GM12878 (cell line): ENCODE measurements at places on chromosomes 4 and X.

DNA sequence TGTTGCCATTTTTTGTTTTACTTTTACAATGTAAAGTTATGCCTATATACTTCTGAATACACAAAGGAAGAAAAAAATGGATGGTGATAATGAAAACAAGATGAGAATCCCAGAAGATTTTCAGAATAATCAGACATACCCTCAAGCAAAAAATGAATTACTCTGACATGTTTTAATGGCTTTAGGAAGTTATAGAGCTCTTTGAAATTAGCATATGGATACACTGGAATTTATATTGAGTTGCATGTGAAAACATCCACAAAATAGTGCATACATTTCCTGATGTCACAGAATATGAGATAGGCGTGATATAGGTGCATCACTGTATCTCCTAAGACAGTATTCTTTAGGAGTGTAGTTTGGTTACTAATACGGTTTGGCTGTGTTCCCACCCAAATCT lies 351.3 kb downstream of the SLC7A11 start:
- no peak for DNase-seq

DNA sequence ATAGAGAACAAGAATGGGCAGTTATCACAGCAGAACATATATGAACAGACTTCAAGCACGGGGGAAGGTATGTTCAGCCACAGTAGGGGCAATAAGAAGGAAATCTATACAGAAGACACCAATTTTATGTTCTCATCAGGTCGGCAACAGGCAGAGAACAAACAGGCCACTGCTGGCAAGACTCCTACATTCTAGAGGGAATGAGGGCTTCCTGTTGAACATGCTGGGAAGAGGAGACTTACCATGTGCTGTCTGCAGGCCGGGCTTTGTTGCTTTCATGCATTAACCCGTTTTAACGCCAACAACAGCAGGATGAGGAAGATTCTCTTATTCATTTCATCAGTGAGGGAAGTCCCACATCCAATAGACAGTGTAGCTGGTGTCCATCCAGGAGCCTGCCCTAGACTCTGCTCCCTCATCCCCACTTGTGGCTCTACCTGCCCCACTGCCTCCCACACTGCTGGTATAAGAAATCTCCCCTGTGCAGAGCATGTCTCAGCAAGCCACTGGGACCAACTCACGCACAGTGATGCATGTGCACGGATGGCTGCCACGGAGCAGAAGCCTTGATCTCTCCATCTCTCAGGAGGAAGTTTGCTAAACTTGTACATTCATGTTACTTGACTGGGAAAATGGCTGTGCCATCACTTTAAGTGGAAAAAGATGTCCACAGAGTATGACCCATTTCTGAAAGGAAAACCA lies 84.5 kb downstream of the ACOX3 start:
- no peak for DNase-seq

DNA sequence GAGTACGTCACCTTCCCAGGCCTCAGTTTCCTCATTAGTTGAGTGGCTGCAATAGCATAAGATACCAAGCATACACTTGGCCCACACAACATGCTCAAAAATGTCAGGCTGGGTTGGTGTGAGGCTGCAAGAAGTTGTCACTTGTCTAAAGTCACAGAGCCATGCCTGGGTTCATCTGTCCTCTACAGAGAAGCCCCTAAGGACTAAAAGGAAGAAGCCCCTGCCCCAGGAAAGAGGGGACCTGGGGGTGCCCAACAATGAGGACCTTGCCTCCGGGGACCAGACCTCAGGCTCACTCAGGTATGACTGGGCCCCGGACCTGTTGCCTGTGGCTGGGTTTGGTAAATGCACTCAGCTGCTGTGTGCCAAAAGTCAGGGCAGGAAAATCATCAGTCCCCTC lies 82.7 kb downstream of the CRMP1 start:
- DNase-seq: no peak

DNA sequence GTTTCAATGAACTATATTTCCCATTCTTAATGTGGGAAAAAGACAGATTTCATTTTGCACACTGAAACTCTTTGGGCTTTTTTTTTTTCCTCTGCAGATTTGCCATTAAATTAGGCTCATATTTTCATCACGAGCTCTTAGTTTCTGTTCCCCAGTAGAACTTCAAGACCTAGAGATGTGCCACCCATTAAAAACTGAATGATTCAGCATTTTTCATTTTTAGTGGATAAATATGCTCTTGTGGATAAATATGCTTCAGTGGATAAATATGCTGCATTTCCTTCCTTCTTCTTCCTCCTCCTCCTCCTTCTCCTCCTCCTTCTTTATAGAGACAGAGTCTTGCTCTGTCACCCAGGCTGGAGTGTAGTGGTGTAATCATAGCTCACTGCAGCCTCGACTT lies 322.4 kb upstream of the PRKX start:
- no peak for DNase-seq

DNA sequence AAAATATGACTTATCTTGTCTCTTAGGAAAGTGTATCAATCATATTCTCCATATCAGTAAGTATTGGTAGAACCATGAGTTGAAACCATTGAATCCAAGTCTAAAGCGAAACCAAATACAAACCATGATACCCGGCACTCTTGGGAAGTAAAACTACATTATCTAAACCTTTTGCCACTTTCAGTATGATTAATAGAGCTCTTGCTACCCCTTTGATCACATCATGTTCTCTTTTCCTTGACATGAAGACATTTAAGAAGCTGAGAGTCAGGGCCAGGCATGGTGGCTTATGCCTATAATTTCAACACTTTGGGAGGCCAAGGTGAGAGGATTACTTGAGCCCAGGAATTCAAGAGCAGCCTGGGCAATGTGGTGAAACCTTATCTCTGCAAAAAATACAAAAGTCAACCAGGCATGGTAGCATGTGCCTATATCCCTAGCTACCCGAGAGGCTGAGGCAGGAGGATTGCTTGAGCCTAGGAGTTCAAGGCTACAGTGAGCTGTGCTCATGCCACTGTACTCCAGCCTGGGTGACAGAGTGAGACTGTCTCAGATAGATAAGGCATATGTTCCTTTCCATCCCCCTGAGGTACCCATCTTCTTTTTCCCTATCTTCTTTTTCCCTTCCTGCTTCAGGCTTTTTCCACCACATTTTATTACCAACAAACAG lies 45.4 kb downstream of the CEP135 start:
- DNase-seq: peak; percentile 31

- no peak for DNase-seq
These were observed 191.7 kb upstream of the GPC4 start for GRCh38 chrX:133606990-133607389.

GRCh38 chr4:33189169-33189568 lies 2469.0 kb downstream of the PCDH7 start:
- no peak for DNase-seq

- no peak for DNase-seq
These were observed 63.1 kb downstream of the CCNI start for GRCh38 chr4:77012726-77013125.

DNA sequence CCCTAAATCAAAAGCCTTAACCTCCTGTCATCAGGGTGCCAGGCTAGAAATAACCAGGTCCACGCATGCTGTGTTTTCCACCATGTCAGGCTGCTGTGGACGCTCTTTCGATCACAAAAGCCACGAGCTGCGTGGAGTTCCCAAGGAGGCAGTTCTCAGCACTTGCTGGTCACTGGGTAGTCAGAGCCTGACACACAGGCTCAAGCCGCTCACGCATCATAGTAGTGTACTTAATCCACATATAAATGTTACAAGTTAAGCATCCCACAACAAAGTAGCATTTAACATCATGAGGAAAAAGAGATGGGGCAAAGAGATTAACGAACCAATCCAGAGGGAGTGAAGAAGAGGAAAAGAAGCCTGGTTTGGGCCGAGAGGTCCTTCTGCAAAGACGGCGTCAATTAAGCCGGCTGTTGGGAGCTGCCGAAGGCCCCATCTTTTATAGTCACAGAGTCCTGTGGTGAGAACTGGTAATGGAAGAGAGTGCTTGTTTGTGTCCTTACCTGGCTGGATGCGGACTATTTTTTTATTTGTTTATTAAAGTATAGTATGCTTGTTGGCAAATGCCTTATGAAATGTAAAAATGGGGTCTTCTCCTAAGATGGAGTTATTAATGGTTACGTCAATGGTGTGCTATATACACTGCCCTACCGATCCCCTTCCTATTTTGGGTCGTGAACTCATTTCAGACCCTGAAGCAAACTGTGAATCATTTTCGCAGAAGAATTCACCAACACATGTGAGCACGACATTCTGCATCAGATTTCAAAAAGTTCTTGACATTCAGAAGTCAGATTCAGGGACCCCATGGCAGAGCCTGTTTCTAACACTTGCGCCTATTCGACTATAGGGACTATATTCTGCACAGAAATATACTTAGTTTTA lies 675 bp downstream of the PRIMPOL start:
- no peak for DNase-seq

GRCh38 chr4:75058486-75058885 lies 125.6 kb downstream of the PARM1 start:
- DNase-seq: no peak

DNA sequence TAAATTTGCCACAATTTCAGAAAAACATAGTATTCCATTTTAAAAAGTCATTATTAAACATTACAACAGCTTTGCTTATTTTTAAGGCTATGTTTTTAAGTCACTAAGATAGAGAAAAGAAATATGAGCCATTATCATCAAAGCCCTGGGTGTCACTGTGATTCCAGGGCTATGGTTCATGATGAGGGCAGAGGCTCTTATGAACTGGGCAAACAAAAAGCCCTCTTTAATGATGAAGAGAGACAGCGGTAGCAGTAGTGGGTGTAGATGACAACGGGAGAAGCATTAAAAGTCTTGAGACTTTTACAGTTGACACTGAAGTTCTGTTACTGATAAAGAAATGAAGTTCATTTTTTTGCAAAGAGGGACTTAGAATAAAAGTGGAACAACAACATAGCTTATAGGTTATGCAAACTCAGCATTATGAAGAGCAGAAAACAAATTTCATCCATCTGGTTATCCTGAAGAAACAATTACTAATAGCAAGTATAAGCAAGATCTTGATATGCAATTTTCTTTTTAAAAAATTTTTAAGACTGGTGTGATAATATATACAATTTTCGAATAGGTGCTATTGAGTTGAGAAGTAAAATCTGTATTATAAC lies 202.7 kb upstream of the ETNPPL start:
- no peak for DNase-seq

- no peak for DNase-seq
These were observed 15.7 kb downstream of the CFAP99 start for GRCh38 chr4:2434420-2434819.

- no peak for DNase-seq
These were observed 247.0 kb downstream of the C4orf33 start for GRCh38 chr4:129342819-129343408.

- DNase-seq: no peak
These were observed 69.4 kb upstream of the CLNK start for GRCh38 chr4:10753856-10754402.

DNA sequence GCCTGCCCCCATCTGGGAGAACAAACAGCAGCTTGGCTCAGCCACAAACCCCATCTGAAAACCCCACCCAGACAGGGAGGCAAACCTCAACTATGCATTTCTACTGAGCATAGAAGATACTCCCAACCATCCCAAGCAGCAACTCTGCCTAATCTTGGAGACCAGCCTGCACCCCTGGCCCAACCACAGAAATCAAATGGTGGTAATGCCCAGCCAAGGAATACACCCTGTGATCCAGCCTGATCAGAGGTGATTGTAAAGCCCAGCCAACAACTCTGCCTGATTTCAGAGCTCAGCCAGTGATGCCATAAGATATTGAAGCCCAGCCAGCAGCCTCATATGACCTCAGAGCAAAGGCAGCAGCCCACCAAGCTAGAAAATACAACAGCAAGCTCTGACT lies 19.8 kb downstream of the TMLHE start:
- DNase-seq: no peak

DNA sequence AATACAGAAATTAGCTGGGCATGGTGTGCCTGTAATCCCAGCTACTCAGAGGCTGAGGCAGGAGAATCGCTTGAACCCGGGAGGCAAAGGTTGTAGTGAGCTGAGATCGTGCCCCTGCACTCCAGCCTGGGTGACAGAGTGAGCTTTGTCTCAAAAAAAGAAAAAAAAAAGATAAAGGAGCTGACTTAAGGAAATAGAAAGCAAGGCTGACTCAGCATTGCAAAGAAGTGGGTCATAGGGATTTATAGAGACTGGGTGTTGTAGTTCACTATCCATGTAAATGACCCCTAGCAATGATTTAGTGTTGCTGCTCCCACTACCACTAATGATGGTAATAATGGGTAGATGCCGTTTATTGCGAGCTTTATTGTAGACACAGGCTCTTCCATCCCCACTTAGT lies 47.6 kb downstream of the ADD1 start:
- no peak for DNase-seq

DNA sequence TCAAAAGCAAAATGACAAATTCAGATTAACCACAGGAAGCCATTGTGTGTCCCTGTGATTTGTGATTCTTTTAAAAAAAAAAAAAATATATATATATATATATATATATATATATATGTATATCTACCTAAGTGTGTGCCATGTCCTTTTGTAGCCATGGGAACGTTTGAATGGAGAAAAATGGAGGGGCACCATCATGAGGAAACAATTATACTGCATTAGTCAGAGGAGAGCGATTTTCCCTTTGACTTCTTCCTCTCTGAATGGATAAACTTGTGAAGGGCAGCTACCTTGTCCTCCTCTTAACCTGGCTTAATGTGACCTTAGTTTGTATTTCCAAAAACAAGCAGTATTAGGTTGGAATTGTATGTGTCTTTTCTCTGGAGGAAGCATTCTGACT lies 23.3 kb upstream of the CBLL2 start:
- DNase-seq: no peak

DNA sequence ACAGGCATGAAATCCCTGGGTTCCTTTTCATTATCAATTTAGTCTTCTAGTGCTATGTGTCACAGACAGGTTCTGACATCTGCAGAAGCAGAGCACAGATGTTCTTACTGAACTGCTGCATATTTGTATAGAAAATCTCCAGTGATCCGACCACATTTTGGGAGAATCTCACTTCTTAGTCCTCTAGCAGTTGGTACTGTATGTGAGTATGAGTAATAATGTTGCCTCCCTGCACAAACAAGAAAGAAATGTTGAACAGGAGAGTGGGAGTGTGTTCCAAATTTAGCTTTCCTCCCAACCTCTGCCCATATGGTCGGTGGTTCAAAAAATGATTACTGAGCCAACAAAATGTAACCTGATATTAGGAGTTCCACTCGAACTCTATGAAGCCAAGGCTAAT lies 165.3 kb upstream of the GPC4 start:
- DNase-seq: no peak
